Mesenteric fat pad (tissue), 1 donor: ENCODE measurements at places on chromosomes 2 and 18. TPM values are rescaled to one million over a fixed set of nuclear protein-coding genes. Genes with fewer than 3 reads are reported as not detected.
A peak's percentile ranks its signal among the peaks of the same experiment; 100 is the strongest.

DNA sequence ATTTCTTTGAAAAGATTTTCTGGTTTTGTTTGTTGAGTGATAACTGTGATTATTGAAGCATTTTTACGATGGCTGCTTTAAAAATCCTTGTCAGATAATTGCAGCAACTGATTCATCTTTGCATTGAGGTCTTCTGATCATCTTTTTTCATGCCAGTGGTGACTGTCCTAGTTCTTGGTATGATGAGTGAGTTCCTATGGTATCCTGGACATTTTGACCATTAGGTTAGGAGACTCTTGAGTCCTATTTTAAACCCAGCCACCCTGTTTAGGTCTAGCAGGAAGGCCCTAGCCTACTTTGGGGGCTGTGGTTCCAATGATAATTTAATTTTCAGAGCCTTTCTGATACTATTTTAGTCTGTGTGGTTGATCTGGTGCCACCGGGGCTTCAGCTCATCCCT, 72.7 kb upstream of the REV1 start:
- DNase-seq = no peak

GRCh38 chr2:168666339-168666738, 136.1 kb upstream of the NOSTRIN start:
- DNase-seq = no peak

- no peak for DNase-seq
Measured at GRCh38 chr2:198127627-198128026, 323.2 kb downstream of the PLCL1 start.

DNA sequence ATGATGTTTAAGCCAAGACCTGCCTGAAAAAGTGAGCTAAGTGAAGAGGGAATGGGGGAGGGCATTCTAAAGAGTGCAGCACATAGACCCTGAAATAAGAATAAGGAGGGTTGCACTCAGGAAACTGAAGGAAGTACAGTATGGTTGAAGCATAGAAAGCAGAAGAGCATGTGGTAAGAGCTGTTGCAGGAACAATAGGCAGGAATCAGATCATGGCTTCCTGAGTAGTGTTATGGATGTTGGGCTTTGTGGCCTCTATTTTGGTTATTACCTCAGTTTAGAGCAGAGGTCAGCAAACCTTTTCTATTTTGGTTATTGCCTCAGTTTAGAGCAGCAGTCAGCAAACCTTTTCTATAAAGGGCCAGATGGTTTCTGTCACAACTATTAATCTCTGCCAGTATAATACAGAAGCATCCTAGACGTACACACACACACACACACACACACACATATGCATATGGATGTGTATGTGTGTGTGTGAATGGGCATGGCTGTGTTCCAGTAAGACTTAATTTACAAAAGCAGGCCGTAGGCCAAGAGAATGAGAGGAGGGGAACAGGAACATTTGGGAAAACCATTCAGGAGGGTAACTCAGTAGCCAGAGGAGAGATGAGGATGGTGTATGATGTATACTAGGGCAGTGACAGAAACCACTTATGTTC, 91.1 kb upstream of the MYO3B start:
- DNase-seq = no peak

- DNase-seq = no peak
Measured at GRCh38 chr18:37778417-37779165, 213.0 kb upstream of the CELF4 start.

- DNase-seq = peak; percentile 39
Measured at GRCh38 chr2:232688201-232688600, 8.9 kb upstream of the GIGYF2 start.

- no peak for DNase-seq
Measured at GRCh38 chr18:12442946-12443345, 35.2 kb downstream of the PRELID3A start.

GRCh38 chr2:95695613-95696012, 103.8 kb downstream of the TRIM43 start:
- DNase-seq = no peak

DNA sequence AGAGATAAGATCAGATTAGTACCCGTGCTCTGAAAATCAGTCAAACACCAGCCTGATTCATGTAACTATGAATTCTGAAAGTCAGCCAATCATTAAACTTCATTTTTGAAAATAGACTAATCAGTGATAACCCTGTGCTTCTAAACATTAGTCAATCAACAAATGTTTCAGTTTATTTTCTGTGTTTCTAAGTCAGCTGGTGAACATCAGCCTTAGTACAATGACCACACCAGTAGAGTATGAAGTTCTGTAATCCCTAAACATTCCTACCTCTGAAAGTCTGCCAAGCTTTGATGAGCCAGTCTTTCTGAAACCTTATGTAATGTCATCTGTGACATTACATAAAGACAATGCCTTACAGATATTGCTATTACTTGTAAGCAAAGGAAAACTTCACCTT, 807.4 kb upstream of the CRIM1 start:
- DNase-seq = no peak

- DNase-seq = no peak
Measured at GRCh38 chr2:202307690-202308089, 42.1 kb downstream of the NOP58 start.

DNA sequence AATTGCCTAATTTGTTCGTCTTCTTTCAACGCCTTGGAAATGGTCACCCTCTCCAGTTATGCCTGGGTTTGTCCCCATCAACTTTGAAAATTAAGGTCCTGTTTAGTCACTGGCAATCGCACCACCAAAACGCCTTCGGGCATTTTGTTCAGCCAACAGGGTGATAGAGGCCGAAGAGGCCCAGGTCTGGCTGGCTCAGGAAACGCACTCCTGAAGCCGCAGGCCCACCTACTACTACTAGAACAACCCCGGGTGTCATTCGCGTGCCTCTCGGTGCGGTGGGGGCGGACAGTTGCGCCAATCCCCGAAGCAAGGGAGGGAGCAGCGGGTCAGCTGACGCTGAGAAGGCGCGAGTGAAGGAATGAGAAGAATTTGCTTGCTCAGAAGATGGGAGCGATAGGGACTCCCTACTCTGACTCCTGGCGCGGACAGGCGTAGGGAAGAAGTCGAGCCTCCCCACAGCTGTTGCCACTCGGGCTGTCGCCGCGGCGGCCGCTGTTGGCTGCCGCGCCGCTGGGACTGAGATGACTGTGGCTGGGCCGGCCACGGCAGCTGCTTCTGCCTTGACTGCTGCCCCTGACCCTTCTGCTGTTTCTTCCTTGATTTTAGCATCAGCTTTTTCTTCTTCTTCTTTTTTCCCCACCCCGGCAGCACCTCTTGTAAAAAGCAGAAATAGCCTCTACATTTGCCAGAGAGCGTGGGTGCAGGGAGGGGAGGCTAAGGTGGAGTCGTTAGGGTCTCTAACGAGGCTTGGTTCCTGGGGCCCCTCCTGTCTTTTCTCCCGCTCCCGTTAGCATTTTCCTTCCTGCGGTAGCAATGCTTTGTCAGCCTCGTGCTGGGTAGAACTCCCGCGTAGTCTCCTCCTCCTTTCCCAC, 387.6 kb downstream of the FIGN start:
- DNase-seq = peak; percentile 90

- DNase-seq = peak; percentile 95
Measured at GRCh38 chr2:58240670-58241545, at the start of gene FANCL. FANCL (minus strand) TSS chr2:58241325; CDS start chr2:58241313, 12 bp downstream.

DNA sequence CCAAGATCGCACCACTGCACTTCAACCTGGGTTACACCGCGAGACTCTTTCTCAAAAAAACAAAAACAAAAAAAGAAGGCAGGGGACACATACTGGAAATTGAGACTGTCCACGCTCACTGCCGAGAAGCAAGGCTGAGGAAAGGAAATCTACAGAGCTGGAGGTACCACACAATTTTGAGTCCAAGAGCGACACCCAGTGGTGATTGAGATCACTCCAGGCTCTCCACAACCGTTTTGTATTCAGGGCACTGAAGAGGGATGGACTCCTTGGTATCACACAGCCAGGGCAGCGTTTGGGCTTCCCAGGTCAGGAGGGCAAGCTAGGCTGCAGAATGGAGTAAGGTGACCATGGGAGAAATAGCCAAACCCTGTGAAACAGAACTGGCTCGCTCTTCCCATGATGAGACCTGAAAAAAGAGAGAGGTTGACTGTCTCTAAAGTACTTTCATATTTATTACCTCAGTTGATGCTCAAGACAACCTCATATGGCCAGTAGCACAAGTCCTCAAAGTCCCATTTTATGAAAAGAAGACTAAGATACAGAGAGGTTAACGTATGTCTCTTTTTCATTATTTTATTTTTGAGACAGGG, 74.5 kb upstream of the YPEL5 start:
- DNase-seq = no peak

- DNase-seq = no peak
Measured at GRCh38 chr2:198385856-198386255, 581.5 kb downstream of the PLCL1 start.

GRCh38 chr2:176114120-176114929, 2.3 kb upstream of the HOXD10 start:
- no peak for DNase-seq

GRCh38 chr2:85001595-85001994, 30.6 kb downstream of the KCMF1 start:
- no peak for DNase-seq

GRCh38 chr2:190804182-190804795, 76.3 kb upstream of the GLS start:
- DNase-seq = no peak

GRCh38 chr2:32856891-32857290, 89.9 kb upstream of the LTBP1 start:
- no peak for DNase-seq

GRCh38 chr2:136863874-136864273, 98.5 kb downstream of the THSD7B start:
- DNase-seq = no peak

DNA sequence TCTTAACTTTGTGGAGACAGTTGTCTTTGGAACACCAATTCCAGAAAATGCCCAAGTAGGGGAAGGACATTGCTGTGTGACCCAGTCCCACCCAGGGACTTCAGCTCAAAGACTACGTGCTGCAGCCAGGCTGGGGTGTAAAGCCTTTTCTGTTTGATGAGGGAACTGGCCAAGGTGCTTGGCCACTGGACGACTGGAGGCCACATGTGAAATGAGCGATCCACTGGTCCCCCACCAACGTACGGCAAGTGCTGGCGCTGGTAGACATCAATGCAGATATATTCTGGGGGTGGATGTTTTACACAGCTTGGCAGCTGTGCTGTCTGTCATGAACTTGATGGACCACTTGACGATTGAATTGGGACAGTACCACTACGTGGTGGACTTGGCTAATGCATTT, 582.5 kb upstream of the HNMT start:
- DNase-seq = no peak

DNA sequence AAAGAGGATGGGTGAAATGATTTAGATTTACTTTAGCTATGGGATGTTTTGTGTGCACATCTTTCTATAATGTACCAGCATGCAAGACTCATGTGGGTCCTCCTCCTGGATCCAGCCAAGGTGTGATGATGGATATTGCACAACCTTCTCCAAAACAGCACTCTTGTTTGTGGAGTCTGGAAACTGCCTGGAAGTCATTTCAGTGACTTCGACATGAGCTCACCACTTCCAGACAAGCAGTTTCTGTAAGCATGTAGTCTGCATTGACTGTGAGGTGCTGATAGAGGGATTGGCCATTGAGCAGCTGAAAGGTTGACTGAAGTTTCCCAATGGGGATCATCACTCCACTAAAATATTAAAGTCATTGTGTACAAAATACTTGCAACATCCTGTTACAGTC, 154.0 kb downstream of the TRIB2 start:
- no peak for DNase-seq

Gene CACNB4
- 1.7 TPM for total RNA-seq

Gene CHRNG
- total RNA-seq = not detected

Gene SCG2
- total RNA-seq = 0.19 TPM

Gene FBLN7
- 5.3 TPM for total RNA-seq

Gene SP110
- 24.5 TPM for total RNA-seq

Gene GYPC
- total RNA-seq = 175 TPM

Gene FBXO48
- total RNA-seq = 1.5 TPM

Gene TDRD15
- total RNA-seq = 0.06 TPM
